ENCODE measurements at places on chromosomes 3 and 15.

GRCh38 chr3:58562498-58562897 is 14.7 kb downstream of the FAM107A start:
- no peak overlapping the region for H3K27ac ChIP-seq
- no peaks in the 10 kb centered on the region for H3K36me3 ChIP-seq
- H3K27me3 ChIP-seq, result no peaks in the 10 kb centered on the region
- peaks cover 14% of the 10 kb centered on the region for H3K4me1 ChIP-seq
- no peak for DNase-seq

GRCh38 chr3:169133178-169134161 is 530.0 kb downstream of the MECOM start:
- no peak overlapping the region for H3K27ac ChIP-seq
- H3K27me3 ChIP-seq, result no peaks in the 10 kb centered on the region

DNA sequence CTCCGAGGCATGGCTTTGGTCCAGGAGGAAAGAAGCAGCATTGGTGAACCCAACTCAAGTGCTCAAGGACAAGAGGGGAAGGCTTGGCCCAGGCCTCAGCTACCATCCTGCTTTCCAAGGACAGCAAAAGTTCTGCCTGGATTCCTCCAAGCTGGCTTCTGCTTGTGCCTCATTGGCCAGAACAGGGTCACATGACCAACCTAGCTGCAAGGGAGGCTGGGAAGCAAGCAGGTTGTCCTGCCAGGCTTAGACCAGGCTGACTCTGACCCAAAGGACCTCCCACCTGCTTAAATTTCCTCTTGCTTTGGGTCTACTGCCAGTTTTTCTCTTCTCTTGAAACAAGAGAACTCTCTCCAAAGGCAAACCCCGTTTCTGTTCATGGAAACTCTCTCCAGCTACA is 70.7 kb downstream of the RPN1 start:
- no peak for DNase-seq
- peaks cover 7% of the 10 kb centered on the region for H3K27me3 ChIP-seq
- H3K4me3 ChIP-seq, result no peak overlapping the region

DNA sequence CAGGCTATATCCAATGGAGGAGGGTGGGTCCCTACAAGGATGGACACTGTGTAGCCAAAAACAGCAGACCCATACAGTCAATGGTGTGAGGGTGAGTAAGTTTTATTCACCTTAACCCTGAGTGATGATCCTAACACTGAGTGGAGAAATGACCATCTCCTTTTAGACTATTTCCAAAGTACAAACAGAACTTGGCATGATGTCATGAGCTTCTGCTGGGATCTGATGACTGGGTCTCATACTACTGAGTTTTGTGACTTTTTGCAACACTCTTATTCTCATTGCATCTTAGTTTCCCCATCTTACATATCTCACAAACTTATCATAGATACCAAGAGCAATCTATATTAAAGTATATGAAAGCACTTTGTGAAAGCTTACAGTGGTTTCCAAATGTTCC is 330.3 kb upstream of the CFAP20DC start:
- no peaks in the 10 kb centered on the region for H3K36me3 ChIP-seq
- no peak overlapping the region for H3K27ac ChIP-seq
- no peak for DNase-seq
- no peak overlapping the region for H3K4me3 ChIP-seq
- H3K27me3 ChIP-seq, result no peaks in the 10 kb centered on the region
- H3K4me1 ChIP-seq, result no peaks in the 10 kb centered on the region

DNA sequence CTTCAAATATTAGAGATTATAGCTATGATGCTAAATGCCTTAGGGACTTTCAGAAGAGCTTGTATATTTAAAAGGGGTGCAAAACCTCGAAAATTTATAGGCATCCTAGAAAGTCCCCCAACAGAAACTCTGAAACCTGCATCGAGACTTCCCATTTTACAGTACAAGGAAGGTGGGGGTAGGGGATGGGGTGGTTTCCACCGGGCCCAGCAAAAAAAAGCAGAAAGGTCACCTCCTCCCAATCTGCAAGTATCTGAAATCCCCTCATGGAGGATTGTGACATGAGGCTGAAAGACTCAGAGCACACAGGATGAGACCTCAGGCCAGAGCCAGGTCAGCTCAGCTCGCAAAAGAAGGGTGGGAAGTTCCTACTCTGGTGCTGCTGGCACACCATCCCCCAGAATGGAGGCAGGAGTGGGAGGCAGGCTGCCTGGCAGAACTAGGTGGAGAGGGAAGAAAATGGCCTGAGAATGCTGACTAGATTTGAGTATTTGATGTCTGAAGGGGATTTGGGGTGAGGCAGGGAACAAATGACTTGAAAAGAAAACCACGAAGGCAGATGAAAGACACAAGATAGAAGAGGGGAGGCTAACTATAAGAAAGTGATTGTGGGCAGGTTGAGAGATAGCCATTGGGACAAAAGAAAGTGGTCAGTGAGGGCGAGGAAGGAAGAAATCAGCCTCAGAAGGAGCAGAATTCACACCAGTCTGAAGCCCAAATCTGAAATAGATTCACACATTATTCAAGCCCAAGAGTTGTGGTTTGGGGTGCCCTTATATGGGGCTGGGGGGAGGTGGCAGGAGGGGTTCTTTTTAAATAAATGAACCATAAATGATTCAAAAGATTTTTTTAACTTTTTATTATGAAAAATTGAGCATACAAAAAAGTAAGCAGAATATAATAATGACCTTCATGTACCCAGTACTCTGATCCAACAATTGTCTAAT is 22.5 kb upstream of the TSC22D2 start:
- no peaks in the 10 kb centered on the region for H3K36me3 ChIP-seq
- H3K4me3 ChIP-seq, result no peak overlapping the region
- DNase-seq, result no peak
- H3K4me1 ChIP-seq, result peaks cover 2% of the 10 kb centered on the region
- no peaks in the 10 kb centered on the region for H3K27me3 ChIP-seq
- H3K27ac ChIP-seq, result no peak overlapping the region

GRCh38 chr3:13519006-13519791 is 29.7 kb upstream of the FBLN2 start:
- H3K27me3 ChIP-seq, result no peaks in the 10 kb centered on the region
- H3K4me3 ChIP-seq, result no peak overlapping the region
- DNase-seq, result no peak
- H3K36me3 ChIP-seq, result no peaks in the 10 kb centered on the region

All from H1 (cell line).